ENCODE measurements at places on chromosomes 2 and 18.

- no peak for DNase-seq
Measured at GRCh38 chr2:75174981-75175380, 24.3 kb downstream of the TACR1 start.

- DNase-seq = no peak
Measured at GRCh38 chr2:239252801-239253200, 148.0 kb downstream of the HDAC4 start.

DNA sequence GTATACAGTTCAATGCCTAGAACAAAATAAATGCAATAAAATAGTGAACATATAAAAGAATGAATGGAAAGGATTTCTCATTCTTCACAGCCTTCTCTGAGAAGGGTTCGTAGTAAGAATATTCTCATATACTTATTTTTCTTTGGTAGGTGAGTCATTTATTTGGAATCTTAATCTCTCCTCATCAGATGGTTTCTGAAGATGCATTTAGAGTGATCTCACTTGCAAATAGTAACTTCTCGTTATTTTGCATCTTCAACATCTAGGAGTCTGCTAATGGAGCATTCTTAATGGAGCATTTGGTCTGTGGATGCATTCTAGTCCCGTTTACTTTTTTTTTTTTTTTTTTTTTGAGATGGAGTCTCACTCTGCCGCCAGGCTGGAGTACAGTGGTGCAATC lies 3.9 kb downstream of the UBXN4 start:
- no peak for DNase-seq

GRCh38 chr2:78408795-78409118 lies 616.7 kb upstream of the REG3G start:
- DNase-seq = no peak

DNA sequence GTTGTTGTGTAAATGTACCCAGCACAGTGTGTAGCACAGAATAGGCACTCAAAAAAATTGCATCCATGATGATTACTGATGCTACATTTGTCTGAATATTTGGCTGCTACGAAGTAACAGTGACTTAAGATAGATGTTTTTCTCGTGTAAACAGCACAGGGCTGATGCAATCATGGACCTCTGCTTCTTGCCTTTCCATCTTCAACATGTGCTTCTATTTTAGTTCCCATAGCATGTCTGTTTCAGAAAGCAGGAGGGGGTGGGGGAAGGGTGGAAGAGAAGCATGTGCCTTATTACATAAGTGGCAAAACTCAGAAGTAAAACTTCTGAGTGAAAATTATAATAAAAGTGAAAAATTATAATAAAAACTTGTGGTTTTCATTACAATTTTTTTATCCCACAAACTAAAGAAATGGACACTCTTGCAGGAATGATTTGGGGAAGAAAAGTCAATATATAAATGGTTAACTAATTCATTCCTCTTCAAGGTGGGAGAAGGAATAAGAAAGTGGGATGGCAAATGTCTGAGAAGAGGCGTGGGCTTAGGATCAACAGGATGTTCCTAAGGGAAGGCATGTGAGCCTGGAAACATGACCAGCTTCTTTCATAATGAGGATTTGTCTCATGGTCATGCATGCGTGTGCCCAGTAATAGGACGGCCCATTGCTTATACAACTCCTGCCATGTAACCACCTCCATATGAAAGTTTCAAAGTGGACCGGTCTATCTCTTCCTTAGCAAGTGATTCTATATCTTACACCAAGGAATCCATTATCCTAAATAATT lies 27.2 kb downstream of the CCBE1 start:
- no peak for DNase-seq
